ENCODE measurements at places on chromosomes 7 and 10.

DNA sequence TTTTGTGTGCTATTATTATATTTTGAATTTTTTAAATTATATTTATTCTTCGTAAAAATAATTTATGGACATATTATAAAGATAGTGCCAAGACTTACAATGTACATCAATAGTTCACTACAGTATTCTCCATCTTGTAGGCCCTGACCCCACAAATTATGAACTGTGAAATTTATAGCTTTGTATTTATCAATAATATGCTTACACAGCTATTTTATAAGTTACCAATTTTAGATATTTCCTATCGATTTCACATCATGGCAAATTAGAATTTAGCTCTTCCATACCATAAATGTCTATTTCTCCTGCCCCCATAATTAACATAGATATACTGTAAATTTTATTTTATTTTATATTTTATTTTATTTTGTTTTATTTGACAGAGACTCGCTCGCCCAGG is 34.4 kb upstream of the GNAI1 start:
- DNase-seq, result no peak

- DNase-seq, result no peak
These were observed 23.4 kb downstream of the HYCC1 start for GRCh38 chr7:22990588-22990949.

DNA sequence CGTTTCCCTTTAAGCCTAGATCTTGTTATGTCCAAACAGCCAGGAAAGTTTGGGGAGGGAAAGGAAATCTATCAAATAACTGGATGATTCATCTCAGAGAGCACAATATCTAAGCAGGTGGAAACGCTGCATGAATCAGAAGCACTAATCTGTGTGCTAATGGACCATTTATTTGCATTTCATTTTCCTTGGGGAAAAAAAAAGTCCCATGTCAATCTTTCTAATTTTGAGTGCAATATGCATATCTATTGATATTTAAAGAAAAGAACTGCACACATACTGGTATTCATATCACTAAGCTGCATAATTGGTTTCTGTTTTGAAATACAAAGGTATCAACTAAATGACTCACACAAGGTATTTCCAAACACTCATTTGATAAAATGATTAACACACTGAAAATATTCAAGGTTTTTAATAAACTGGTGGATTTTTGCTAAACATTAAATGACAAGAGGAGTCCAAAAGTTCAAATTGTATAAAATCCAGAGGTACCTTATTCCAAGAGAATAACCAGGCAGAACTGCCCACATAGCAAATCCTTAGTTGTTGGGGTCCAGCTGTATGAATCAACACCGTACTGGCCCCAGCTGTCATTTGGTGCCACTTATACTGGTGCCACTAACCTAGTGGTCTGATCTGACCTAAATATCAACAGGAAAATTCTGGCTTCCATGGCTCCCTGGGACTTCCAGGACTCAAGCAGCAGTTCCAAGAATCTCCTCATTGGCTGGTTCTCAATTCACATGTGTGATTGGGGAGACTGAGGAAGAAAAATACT is 122.2 kb upstream of the SP4 start:
- no peak for DNase-seq

DNA sequence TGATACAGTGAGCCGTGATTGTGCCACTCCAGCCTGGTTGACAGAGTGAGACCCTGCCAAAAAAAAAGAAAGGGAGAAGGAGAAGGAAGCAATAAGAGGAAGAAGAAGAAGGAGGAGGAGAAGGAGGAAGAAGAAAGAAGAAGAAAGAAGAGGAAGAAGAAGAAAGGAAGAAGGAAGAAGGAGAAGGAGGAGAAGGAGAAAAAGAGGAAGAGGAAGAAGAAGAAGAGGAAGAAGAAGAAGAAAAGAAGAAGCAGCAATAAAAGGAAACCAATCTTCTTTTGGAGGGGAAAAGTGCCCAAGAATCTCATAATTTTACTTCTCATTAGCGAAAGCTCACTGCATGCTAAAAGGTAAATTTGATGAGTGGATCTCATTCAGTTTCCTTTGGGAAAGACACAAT is 85.7 kb upstream of the GLCCI1 start:
- no peak for DNase-seq

DNA sequence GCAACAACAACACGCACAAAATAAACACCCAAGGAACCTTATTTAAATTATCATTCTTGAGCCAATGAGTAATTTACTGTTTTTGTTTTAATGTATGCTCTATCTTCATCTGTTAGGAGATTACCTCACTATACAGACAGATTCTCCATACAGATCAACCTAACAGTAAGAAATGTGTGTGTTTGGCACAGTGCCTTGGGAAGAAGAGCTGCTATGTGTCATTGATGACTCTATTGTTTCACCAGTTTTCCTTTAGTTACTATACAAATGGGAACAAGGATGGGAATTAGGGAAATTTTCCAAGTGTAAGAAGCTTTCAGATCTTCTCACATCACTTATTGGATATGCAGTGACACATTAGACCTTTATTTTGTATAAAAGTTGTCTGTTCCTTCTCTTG is 640.3 kb downstream of the NRG3 start:
- DNase-seq, result no peak

- no peak for DNase-seq
These were observed 4.0 kb upstream of the ATP6V1F start for GRCh38 chr7:128858380-128859231.

- DNase-seq, result no peak
These were observed 7.6 kb upstream of the GRID2IP start for GRCh38 chr7:6558837-6559236.

DNA sequence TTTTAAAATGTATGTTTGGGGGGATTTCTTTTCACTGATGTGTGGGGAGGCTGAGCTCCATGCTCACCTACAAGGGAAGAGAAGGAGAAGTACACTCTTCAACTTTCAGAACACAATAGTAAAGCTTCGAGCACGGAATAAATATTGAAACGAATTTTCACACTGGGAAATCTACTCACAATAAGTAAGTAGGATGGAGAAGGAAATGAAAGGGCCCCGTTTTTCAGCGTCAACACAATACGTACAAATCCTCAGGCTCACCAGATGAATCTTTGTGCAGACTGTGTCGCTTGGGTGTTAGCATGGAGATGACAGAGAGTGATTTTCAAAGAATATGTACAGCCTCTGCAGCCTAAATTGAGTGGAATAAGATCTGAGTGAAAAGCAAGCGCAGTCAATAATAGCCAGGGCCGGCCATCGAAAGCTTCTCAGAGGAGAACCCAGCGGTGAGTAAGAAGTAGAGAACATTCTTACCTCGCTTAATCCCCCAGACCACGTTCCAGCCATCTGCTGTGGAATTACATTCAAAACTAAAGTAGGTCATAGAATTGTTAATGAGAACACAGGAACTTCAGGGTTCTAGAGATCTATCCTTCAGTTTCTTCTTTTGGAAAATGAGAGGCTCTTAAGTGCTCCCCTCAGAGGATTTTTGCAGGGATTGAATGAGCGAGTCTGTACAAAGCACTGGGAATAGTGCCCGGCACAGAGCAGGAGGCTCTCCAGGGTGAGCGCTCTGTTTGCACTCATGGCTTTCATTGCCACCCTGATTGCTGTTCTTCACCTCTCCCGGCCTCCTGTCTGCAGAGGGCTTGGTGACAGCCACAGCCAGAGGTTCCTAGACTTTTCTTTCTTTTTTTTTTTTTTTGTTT is 292.8 kb downstream of the SFMBT2 start:
- no peak for DNase-seq

DNA sequence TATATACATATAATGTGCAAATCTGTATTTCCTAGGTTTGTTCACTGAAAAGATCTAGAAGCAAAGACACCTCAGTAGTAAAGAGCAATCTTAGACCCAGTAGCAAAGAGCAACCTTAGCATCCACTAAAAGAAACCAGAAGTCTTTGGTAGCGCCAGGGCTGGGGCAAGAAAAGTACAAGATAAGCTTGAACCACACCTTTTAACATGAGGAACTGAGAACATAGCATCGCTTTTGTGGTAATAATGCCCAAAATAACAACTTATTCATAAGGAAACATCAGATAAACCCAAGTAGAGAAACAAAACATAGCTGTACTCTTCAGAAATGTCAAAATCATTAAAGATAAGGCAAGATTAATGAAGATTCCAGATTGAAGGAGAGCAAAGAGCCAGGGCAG is 173.4 kb downstream of the IMMP2L start:
- DNase-seq, result no peak

- no peak for DNase-seq
These were observed 23.5 kb downstream of the NRG3 start for GRCh38 chr10:81898518-81898917.

DNA sequence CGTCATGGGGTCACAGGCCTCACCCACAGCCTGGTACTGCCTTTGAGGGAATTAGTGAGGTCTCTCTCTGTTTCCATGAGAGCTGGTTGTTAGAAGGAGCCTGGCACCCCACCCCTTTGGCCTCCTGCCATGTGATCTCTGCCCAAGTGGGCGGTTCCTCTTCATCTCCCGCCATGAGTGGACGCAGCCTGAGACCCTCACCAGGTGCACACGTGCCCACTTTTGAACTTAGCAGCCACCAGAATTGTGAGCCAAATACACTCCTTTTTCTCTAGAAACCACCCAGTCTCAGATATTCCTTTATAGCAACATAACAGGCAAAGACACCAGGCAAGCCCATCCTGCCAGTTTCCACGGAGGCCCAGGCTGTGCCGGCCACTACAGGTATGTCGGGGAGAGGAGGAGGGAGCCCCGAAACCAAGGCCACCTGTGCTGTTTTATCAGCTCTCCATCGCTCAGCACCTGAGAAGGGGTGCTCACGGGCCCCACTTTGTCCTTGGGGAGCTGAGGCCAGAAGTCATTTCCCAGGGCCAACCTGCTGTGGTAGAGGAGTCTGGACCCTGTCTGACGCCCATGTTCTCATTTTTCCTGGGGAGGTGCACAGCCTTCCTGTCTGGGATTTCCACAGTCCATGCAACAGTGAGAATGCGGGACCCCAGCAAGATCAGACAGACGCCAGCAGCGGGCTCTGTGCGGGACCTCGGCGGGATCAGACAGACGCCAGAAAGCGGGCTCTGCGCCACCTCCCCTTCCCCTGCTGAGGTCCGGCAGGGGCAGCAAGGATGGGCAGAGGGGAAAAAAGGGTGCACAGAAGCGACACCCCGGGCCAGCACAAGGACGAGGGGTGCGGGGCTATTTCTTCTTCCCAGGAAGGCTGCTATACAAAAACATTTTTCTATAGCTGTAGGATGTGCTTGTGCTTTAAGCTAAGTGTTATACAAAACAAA is 220.5 kb downstream of the ELFN1 start:
- DNase-seq, result no peak

DNA sequence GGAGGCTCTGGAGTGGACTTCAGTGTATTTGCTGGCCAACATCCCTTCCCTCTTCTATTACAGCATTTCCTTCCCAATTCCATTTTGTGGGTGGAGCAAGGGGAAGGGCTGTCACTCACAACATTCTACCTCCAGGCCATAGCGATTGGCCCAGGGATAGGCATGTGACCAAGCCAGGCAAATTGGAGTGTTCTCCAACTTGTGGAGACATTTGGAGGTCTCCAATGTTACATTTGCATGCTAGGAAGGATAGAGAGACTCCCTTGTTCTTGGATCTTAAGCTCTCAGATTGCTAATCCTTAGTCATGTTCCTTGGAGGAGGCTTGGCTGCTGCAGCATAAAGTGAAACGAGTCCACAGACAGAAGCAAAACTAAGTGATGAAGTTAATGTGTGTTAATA is 95.6 kb upstream of the KIF5B start:
- DNase-seq, result no peak

DNA sequence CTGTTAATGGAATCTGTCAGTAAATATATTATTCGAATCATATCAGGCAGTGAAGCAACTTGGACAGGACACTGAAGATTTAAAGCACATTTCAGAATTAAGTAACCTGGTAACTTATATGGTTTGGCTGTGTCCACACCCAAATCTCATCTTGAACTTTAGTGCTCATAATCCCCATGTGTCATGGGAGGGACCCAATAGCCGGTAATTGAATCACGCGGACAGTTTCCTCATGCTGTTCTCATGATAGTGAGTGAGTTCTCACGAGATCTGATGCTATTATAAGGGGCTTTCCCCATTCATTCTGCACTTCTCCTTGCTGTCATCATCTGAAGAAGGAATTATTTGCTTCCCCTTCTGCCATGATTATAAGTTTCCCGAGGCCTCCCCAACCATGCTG is 83.2 kb upstream of the COL1A2 start:
- DNase-seq, result no peak

- no peak for DNase-seq
These were observed 68.5 kb downstream of the EPDR1 start for GRCh38 chr7:37988721-37989650.

- DNase-seq, result no peak
These were observed 880 bp downstream of the RAMP3 start for GRCh38 chr7:45158471-45158870.

- DNase-seq, result no peak
These were observed 11.1 kb upstream of the MDFIC start for GRCh38 chr7:114910787-114911186.

- DNase-seq, result no peak
These were observed 311.7 kb downstream of the GATA3 start for GRCh38 chr10:8365935-8366911.

- DNase-seq, result no peak
These were observed 305.9 kb upstream of the MGMT start for GRCh38 chr10:129161150-129161549.

DNA sequence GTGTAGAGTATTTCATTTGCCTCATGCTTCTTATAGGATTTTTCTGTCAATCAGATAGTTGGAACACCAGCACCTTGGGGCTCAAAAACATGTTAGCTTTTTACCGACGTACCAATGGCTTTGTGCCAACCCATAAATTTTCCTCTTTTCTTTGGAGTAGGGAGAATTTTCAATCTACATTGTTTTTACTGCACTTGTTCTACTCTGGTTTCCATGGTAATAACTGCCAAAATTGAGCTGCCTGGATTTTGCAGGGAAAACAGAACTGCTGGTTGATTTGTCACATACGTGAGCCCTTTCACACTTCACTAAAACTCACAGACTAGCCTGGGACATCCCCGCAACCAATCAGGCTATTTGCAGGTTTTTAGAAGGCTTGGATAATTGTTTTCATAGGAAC is 189.7 kb downstream of the ARHGAP21 start:
- DNase-seq, result no peak

DNA sequence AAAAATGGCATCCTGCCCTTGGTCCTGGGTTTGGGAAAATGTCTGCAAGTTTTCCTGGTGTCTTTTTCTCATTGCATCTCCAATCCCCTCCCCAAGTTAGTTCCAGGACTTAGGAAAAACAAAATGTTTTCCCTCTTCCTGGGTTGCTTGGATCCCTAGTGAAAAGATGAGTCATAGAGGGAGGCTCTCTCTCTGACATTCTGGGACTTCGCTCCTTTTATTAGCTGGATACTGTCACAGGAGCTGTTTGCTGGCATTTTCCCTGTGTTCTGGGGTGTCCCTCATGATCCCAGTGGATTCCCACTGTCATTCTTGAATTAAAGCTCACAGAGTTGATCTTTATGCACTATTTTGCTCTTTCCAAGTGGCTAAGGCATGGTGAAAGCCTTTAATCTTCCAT is 316.4 kb upstream of the MBL2 start:
- no peak for DNase-seq

GRCh38 chr10:51273574-51273973 is 199.3 kb downstream of the PRKG1 start:
- DNase-seq, result no peak

- DNase-seq, result no peak
These were observed 29.1 kb downstream of the INPP5F start for GRCh38 chr10:119754936-119755335.
